ENCODE measurements at places on chromosomes 5 and 9.
A peak's percentile ranks its signal among the peaks of the same experiment; 100 is the strongest.

DNA sequence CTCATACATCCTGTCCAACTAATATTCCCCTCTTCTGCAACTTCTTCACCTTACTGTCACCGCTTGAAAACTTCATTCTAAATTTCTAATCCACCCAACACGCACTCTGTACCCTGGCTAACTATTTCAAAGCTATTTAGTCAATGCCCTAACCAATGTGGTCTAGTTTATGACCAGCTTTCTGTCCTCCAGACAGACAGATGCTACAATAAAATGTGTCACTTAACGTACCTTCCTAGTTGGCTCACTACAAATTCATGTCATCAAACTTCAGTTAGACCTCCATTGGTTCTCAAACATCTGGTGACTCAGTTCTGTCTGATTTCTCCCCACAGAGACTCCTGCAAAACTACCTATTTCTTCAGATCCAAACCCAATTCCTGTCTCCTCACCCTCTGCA is 57.7 kb downstream of the FAM13B start:
- no peak for DNase-seq

DNA sequence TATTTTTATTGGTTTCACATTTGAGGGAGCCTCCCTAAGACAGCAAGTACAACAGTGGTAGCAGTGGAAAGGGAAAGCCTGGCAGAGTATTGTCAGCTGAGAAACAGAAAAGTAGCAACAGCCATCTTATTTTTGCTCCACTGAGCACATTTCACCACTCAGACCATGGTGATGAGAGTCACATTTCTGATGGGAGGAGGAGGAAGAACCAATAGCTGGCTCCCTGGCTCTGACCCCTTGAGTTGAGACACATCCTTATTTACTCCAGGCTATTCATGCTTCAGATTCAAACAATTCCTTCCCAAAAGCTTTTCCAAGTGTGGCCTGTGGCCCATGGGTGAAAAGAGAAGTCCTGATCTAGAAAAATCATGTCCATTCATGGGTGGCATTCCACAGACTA is 236.3 kb downstream of the ARHGAP26 start:
- no peak for DNase-seq

DNA sequence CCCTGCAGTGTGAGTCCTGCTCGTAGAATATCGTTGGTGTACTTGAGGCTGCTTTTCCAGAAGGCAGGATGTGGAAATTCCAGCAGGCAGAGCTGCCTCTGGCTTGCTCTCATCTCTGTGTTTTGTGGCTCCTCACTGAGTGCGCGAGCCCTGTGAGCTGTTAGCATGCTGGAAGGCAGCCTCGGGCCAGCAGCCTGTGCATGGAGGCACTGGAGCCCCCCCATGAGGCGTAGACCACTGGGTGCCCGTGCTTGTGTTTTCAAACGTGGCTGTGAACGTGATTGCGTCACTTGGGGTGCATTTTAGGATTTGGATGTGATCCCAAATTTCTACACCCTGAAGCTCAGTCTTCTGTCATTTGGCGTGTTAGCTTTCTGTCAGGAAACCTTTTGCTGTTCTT is 3.2 kb downstream of the WDR5 start:
- peak; percentile 94 for DNase-seq

DNA sequence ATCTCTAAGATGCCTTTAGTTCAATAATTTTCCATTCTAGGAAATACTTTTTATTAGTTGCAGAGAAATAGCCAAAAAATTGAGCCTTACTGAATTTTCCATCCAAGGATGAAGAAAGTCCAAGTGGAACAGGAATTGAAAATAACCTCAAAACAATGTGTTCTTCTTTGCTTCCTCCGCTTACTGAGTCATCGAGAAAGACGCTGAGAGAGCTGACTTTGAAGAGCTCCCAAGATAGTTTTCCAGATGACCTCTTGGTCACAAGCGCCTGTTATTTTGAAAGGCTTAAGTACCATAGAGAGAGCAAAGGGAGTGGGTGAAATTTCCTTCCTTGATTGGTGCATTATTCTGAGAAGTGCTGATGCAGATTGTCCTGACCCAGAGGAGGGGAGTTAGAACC is 253.5 kb upstream of the ATP10B start:
- DNase-seq: no peak

GRCh38 chr9:4762108-4762885 is 21.3 kb upstream of the AK3 start:
- peak; percentile 41 for DNase-seq

All from osteoblast (primary cell).